ENCODE measurements at places on chromosomes 12 and 14.

- DNase-seq = no peak
Measured at GRCh38 chr12:6666211-6666610, 3.3 kb upstream of the ING4 start.

DNA sequence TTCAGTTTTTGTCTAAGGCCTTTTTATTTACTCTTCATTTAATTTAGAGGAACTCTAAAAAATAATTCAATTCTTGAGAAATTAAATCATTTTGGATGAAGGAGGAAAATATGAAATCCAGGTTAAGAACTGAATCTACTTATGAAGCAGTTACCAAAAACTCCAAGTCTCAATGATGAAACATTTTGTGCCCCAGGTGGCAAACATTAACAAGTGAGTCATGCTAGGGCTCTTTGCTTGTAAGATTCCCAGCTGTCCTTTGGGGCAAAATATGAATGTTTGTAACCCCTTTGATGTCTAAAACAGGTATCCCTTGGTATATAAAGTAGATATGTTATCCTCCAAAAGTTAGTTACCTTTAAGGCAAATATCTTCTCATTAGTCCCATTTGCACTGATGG is 202.4 kb downstream of the NEDD1 start:
- no peak for DNase-seq

DNA sequence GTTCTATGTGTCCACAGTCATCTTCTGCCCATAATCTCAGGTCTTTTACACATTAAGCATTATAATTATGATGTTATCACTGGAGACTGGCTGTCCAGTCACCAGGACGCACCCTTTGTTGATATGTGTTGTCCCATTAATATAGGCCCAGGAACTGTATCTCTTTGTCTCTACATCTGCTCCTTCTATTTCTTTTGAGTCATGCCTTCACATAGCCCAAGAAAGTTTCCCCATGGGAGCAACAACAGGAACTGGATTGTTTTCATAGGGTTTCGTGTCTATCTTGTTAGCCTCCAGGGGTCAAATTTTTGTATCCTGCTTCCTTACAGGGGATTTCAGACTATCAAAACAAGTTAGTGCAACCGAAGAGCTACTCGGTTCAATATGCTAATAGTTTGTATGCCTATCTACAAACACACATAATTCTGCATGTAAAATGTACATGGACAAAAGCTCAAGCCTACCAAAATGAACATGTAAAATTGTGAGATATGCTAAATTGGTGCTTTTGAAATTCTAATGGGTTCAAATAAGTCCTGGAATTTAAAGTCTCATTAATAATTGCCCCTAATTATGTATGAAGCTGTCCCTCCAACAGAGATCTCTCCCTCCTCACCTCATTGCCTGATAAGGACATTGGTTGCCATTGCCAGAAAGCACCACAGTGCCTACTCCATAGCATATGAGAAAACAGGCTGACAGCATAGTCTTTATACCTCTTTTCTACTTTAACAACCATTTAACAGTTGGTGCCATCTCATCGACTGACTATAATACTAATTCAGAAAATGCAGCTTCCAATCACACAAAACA is 99.8 kb upstream of the DIO2 start:
- no peak for DNase-seq

- no peak for DNase-seq
Measured at GRCh38 chr14:58805605-58806409, 168.0 kb downstream of the DACT1 start.

GRCh38 chr12:132554845-132555630 is 55.3 kb downstream of the LRCOL1 start:
- no peak for DNase-seq

GRCh38 chr14:101098641-101099040 is 195.1 kb upstream of the RTL1 start:
- no peak for DNase-seq

- no peak for DNase-seq
Measured at GRCh38 chr12:130922511-130922953, 31.2 kb upstream of the ADGRD1 start.

DNA sequence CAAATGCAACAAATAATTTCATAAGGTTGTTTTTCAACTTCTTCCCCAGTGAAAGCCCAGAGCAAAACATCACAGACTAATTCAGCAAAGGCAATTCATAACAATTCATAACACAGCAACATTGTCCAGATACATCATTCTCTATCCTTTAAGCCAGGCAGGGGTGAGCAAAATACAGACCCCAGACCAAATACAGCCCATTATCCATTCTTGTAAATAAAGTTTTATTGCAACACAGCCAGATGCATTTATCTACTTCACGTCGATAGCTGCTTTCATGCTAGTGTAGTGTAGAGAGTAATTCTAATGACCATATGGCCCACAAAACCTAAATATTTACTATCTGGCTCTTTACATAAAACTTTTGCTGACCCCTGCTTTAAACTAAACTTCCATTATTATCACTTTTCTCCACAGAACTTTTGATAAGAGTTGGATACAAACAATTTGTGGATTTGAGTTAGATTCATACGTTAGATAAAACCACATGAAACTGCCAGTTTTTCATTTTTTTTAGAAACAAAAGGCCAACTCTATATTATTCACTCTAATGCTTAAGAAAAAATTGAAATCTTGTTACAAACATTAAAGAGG is 174.4 kb downstream of the DUSP6 start:
- DNase-seq = no peak

DNA sequence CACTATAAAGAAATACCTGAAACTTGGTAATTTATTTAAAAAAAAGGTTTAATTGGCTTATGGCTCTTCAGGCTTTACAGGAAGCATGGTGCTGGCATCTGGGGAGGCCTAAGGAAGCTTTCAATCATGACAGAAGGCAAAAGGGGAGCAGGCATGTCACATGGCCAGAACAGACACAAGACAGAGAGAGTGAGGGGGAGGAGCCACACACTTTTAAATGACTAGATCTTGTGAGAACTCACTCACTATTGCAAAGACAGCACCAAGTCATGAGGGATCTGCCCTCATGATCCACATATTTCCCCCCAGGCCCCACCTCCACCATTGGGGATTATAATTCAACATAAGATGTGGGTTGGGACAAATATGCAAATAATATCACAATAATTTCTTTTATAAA is 355.6 kb downstream of the DAD1 start:
- no peak for DNase-seq

GRCh38 chr12:51388846-51389245 is 2.4 kb downstream of the GALNT6 start:
- DNase-seq = no peak

DNA sequence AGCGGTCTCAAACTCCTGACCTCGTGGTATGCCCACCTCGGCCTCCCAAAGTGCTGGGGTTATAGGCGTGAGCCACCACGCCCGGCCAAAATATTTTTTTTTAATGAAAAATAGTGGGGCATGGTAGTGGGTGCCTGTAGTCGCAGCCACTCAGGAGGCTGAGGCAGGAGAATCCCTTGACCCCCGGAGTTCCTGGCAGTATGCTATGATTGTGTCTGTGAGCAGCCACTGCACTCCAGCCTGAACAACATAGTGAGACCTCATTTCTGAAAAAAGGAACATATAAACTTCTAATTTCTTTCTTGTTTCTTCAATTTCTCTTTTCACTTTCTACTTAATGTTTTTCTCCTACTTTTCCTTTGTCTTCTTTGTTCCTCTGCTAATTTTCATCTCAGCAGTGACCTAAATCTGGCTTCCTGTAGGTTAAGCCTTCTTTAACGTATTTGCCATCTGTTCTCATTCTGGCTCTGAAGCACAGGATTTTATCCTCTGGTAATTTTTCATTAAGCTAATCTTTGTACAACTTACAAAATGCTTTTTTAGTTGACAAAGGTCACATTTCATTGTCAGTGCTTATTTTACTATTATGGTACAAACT is 4.5 kb upstream of the RPGRIP1 start:
- DNase-seq = no peak

DNA sequence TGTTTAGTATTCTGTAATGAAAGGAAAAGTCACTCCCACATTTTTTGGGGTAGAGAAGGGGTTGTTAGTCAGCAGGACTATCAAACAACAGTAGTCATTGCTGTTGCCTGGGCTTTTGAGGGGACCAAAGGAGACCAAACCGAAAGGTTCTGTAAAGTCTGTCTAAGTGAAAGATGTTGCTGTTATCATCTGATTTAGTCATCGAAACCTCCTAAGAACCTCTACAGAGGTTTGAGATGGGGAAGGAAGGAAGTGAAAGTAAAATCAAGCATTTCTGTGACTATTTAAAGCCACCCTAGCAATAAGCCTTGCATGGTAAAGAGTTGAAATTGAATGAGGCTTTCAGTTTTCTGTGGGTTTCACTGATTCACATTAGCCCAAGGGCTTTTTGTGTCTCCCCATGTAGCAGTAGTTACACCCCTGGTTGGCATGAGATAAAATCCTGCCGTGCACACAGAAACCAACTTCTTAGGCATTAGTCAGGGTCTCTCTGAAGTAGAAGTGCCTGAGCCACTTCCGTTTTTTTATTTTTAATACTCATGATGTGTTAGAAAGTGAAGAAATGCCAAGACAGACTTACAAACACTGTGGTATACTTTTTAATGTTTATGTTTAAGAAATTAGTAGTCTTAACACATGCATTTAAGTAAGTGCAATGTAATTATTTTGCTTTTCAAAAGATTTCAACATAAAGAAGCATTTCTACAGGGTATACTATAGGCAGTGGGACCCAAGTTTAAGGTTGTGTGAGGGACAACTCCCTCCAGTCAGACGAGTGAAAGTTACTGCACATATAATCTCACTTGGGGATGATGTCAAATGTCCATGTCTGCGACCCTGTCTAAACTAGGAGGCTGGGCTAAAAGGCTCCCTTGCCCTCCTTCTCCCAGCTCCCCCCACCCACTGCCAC is 50.4 kb downstream of the DYRK2 start:
- DNase-seq = peak; percentile 7

- no peak for DNase-seq
Measured at GRCh38 chr14:93967637-93968250, 8.6 kb downstream of the ASB2 start.

DNA sequence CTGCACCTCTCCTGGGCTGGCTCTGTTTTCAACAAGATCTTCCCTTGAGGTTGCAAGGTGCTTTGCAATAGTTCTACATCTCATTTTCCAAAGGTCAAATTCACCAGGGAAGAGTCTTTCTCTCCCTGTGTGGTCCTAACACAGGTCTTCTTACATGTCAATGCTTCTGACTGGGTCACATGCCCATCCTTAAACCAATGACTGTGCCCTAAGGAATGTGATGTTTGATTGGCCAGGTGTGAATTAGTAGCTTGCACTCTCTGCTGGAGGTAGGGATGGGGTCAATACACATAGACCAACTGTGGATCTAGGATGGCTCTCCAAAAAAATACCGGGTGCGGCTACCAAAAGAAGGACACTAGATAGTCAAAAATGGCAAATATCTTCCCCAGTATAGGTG is 19.9 kb upstream of the KCNK10 start:
- DNase-seq = no peak

DNA sequence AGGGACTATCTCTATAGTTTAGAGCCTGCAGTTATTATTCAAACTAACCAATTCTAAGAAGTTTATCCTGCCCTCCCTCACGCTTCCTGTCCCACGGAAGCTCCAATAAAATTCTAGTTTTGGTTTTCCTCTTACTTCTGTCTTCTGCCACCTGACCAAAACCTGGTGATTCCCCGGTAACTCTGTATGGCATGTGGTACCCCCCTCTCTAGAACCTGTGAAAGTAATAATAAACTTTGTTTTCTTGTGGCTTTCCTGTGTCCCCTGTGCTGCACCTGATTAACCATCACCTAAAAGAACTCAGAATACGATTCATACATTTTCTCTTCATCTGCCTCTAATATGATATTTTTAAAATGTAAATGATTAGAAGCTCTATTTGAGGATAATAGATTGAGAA is 379.8 kb downstream of the APAF1 start:
- no peak for DNase-seq

DNA sequence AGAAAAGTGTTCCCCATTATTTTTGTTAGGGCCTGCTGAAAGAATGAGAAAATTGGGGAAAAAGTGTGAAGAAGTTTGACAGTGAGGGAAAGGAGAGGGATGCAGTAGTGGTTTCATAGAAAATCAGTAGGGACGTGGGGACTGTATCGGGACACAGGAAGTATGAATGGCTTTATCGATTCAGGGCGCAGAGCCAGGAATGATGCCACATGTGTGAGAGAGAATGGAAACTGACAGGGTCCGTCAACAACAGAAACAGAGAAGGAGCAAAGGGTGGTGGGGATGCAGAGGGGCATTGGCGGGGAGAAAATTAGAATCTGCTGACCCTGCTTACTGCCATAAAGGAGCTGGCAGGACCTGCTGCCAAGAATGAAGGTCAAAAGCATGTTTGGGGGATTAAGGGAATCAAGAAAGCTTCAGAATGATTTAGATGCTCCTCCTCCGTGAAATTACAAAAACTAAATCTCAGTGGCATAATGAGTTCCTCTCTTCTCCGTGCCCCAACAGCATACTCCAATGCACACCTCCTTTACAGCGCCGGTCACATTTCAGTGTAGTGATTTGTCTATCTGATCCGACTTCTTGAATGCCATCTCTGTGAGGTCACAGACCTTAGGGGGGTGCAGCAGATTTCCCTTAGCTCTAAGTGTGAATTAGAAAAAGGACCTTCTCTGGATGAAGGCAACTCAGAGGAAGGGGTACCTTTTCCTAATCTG is 92.6 kb downstream of the EMP1 start:
- DNase-seq = no peak

DNA sequence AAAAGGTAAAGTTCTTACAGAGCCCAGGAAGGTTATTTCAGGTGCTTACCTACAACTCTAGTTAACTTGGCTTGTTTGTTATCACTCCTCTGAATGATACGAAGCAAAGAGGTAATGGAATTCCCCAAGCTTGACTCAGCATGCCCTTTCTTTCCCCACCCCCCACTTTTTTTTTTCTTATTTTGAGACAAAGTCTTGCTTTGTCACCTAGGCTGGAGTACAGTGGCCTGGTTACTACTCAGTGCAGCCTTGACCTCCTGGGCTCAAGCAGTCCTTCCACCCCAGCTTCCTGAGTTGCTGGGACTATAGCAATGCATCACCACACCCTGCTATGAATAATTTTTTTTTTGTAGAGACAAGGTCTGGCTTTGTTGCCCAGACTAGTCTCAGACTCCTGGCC is 17.1 kb upstream of the YBX3 start:
- no peak for DNase-seq

GRCh38 chr12:129145381-129145780 is 292.1 kb downstream of the GLT1D1 start:
- no peak for DNase-seq
